Dorsolateral prefrontal cortex (tissue), 122 donors: ENCODE measurements at places on chromosomes 13 and 19. TPM values are rescaled to one million over a fixed set of nuclear protein-coding genes. Genes with fewer than 3 reads are reported as not detected.

The ICAM5 gene
- 91.3 TPM for total RNA-seq

The WTIP gene
- total RNA-seq = 10.1 TPM

The FAM216B gene
- total RNA-seq = not detected

The CGB3 gene
- not detected for total RNA-seq

The EPS8L1 gene
- not detected for total RNA-seq

The SLITRK5 gene
- 21.6 TPM for total RNA-seq

The OLFM2 gene
- 82.8 TPM for total RNA-seq

The MYPOP gene
- 34.1 TPM for total RNA-seq

The PNMA8B gene
- 104 TPM for total RNA-seq

The ZNF121 gene
- total RNA-seq = 24.7 TPM

The CBARP gene
- total RNA-seq = 34.2 TPM

The BCL3 gene
- total RNA-seq = 16.6 TPM

The PTPRH gene
- total RNA-seq = 3.8 TPM

The PSG1 gene
- total RNA-seq = not detected

The EDDM13 gene
- not detected for total RNA-seq

The ZNF730 gene
- total RNA-seq = 0.47 TPM

The C1QTNF9 gene
- not detected for total RNA-seq

The APC2 gene
- total RNA-seq = 200 TPM

The KANK2 gene
- total RNA-seq = 30.3 TPM

The LTBP4 gene
- total RNA-seq = 83.1 TPM

The ACP7 gene
- total RNA-seq = 1.2 TPM

The CYP2A6 gene
- total RNA-seq = not detected

The ZNF541 gene
- total RNA-seq = 0.53 TPM

The ZSCAN18 gene
- 221 TPM for total RNA-seq

The SOX21 gene
- total RNA-seq = 10.6 TPM

The NR2F6 gene
- 28.5 TPM for total RNA-seq

The CBY2 gene
- total RNA-seq = not detected

The ACOD1 gene
- not detected for total RNA-seq

The MYH14 gene
- 42.3 TPM for total RNA-seq

The KLK3 gene
- not detected for total RNA-seq

The PLK5 gene
- total RNA-seq = 7.5 TPM

The PEPD gene
- total RNA-seq = 49.8 TPM

The ZNF442 gene
- total RNA-seq = 2.7 TPM

The B3GNT8 gene
- total RNA-seq = 0.52 TPM

The LILRB5 gene
- 0.46 TPM for total RNA-seq

The CD79A gene
- total RNA-seq = not detected

The FBL gene
- total RNA-seq = 68.7 TPM

The GNA15 gene
- total RNA-seq = 6.2 TPM

The CYP2S1 gene
- total RNA-seq = 1.3 TPM

The OR7D2 gene
- total RNA-seq = 1.6 TPM

The WDR87 gene
- total RNA-seq = not detected

The KLF2 gene
- 22.3 TPM for total RNA-seq

The PRODH2 gene
- not detected for total RNA-seq

The TRIM13 gene
- 23.3 TPM for total RNA-seq

The CYP2F1 gene
- not detected for total RNA-seq

The IZUMO2 gene
- not detected for total RNA-seq

The CERS1 gene
- 116 TPM for total RNA-seq

The ZNF534 gene
- total RNA-seq = 1.3 TPM

The CNMD gene
- 0.69 TPM for total RNA-seq

The HRC gene
- 3.6 TPM for total RNA-seq

The CKM gene
- not detected for total RNA-seq

The RPS19 gene
- 422 TPM for total RNA-seq

The FOSB gene
- 7.4 TPM for total RNA-seq

The GPR108 gene
- 55.3 TPM for total RNA-seq

The GARIN5A gene
- 4.2 TPM for total RNA-seq

The AP1M2 gene
- total RNA-seq = not detected

The KLK15 gene
- not detected for total RNA-seq
